ENCODE measurements at places on chromosomes 2 and 18.

DNA sequence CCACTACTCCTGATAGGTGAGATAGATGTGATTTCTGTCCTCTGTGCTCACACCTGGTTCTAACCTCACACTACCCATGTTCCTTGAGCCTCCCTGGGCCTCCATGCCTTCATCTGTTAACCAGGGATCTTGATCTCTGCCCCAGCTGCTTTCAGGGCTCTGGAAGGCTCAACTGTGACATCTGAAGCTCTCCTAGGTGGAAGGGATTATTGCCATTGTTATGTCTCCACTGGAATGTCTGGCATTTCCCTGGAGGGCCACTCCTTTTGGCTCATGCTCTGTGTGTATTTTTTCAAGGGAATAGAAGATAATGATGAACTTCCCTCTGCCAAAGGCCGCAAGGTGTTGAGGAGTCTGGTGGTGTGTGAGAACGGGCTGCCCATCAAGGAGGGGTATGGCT is 41.2 kb downstream of the PCARE start:
- no peak for DNase-seq

GRCh38 chr2:168089200-168089599 is 158.2 kb downstream of the STK39 start:
- no peak for DNase-seq

GRCh38 chr2:11998626-11999378 is 252.4 kb downstream of the LPIN1 start:
- no peak for DNase-seq

GRCh38 chr2:219664944-219665343 is 37.5 kb downstream of the SLC4A3 start:
- DNase-seq: no peak

- no peak for DNase-seq
Measured at GRCh38 chr2:122519821-122520611, 764.6 kb downstream of the TSN start.

DNA sequence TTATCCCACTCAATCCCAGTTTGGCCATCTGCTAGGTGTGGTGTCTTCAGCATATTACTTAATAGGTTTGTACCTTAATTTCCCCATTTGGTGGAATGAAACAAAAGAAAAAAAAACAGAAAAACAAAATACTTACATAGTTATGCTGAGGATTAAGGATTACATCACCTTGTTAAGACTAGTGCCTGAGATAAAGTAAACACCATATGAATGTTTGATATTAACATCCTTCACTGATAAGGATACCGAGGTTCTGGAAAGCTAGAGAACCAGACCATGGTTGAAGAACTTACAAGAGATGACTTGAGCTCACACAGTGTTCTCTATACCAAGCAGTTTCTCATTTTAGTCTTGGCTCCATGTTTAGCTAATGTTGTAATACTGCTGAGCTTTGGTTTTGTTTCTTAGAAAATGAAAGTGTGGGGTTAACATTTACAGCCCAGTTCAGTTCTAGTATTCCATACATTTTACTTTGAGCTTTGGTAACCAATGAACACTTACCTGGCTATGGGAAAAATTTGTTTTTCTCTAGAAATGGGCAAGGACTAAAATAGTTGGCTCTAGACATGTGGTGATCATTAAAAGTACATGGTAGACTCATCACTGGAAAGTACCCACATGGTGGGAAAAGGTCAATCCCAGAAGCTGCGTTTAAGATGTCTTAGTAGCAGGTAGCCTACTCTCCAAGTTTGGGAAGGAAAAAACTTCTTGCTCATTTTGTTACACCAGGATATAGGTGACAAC is 5.8 kb upstream of the GPD2 start:
- no peak for DNase-seq

- no peak for DNase-seq
Measured at GRCh38 chr2:181937473-181937872, 45.9 kb downstream of the ITPRID2 start.

DNA sequence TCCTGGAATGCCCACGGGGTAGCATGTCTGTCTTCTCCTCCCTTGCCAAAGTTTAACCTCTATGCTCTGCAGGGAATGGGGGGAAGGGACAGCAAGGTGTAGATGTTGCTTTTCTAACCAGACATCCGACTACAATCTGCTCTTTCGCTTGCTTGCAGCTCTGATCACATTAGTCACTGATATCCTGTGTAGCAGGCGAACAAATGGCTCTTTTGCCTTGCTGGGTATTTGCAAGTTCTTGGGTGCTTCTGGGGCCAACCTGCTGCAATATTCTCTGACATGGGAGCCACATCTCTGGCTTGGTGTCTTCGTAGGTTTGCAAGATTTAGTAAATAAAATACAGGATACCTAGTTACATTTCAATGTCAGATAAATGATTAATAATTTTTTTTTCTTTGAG is 190.0 kb downstream of the ASB1 start:
- DNase-seq: no peak

GRCh38 chr2:120218181-120218580 is 5.0 kb downstream of the TMEM185B start:
- no peak for DNase-seq

DNA sequence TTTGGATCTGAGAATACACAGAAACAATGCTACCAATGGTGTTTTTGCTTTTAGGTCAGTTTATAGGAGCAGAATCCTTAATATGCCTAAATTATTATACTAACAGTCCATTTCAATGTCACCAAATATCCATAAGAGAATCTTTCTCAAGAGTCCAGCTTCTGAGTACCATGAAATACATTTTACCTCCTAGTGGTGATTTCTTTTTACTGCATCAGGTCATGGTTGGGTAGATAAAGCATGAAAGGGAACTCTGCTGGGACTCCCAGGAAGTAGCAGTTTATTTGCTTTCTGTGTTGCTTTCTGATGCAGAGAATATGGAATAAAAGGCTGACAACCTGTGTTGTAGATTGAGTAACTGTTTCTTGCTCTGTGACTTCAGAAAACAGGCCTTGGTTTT is 115.6 kb downstream of the PPP1R1C start:
- no peak for DNase-seq

GRCh38 chr2:15169326-15170069 is 391.6 kb downstream of the NBAS start:
- no peak for DNase-seq

GRCh38 chr2:47024046-47024445 is 108.4 kb upstream of the MCFD2 start:
- DNase-seq: no peak

DNA sequence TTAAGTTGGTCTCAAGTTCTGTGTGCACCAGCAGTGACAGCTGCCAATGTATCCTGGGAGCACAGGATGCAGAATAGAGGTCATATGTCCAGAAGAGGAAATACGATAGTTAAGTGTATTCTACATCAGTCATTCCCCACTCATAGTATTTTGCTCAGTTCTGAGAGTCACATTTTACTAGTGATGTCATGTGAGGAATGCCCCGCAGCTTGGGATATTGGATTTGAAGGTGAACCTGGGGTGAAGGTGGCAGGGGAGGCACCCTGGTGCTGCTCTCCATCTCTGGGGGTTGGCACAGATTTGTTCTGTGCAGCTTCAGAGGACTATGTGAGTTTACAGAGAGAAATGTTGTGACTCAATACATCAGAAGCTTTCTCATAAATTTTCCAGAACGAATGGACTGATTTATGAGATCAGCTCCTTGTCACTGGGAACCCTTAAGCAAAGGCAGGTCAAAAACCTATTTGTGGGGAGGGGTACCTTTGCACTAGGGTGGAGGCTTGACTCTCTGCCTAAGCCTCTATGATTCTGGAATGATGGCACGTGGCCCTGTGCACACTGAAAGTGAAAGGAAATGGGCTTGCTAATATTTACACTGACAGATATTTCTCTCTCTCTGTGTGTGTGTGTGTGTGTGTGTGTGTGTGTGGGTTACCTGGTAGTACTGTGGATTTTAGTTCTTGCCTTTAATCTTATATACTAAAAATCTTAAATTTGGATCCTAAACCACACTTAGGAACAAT is 95.9 kb downstream of the NEB start:
- DNase-seq: no peak
